ENCODE measurements at places on chromosomes 6 and 20.

DNA sequence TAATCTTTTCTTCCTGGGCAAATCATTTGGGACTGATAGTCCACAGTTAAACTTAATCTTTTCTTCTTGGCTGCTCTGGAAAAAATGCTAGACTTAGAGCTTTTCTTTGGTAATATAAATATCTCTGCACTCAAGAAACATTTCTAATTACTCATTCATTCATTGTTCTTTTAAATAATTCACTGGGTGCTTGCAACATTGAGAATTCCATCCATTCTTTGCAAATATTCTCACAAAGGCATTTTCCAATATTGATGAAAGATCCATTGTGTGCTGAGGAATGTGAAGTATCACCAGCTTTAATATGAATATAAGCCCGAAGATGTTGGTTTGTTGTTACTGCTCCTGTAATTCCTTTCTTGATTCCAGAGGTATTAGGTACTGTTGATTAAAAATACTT is 38.4 kb downstream of the AKAP7 start:
- no peak for DNase-seq

GRCh38 chr20:24584538-24585356 is 115.3 kb downstream of the SYNDIG1 start:
- DNase-seq: no peak

GRCh38 chr6:130520801-130521200 is 155.0 kb downstream of the TMEM200A start:
- DNase-seq: no peak

DNA sequence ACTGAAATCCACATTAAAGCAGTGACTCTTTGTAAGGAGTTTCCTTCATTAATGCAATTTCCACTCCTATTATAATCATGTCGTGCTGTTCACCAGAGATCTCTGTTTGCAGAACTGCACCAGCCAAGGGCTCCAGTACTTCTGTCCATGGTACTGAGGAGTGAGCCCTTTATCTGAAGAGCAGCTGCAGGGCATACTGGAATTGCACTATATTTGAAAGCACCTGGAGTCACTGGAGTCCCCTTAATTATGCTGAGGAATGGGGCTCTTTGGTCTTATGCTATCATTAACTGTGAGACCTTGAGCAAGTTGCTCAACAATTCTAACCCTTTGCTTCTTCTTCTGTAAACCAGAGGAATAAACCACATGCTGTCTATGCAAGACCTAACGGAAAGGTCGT is 61.7 kb upstream of the NUP153 start:
- DNase-seq: no peak

- DNase-seq: no peak
Measured at GRCh38 chr6:44004625-44005506, 122.4 kb downstream of the MRPL14 start.

DNA sequence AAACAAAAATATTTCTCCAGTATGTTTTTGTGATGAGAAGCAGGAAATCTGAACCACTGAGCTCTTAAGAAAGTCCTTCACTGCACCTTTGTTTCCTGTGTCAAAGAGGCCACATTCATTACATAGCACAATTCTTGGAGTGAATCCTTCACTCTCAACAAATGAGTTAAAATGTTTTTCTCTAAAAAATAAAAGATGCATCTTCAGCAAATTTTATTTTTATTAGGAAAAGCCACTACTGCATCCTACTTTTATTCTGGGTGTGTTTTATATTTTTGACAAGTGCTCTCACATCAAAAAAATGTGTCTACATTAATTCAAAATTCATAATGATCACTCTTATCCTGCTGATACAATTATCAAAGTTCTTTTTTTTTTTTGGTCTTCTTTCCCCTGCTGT is 76.3 kb downstream of the PLCB4 start:
- DNase-seq: no peak

DNA sequence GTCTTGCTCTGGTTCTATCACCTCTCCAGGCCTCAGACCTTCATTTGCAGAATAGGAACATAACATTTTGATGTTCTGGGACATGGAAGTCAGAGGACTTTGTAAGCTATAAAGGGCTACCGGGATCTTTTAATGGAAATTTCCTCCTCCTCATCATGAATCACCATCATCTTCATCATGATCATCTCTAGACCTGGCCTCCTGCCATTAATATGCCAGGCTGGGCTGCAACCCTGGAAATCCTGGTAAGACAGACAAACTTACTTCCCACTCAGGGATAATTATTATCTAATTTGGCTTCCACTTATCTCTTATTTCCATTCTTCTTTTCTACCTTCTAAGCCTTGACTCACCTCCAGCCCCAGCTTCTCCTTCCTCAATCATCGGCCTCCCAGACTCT is 41.0 kb upstream of the MRPS18A start:
- no peak for DNase-seq

GRCh38 chr6:140812636-140813035 is 1320.1 kb upstream of the GJE1 start:
- no peak for DNase-seq

GRCh38 chr6:20370393-20370792 is 31.3 kb upstream of the E2F3 start:
- no peak for DNase-seq

GRCh38 chr6:157513004-157513603 is 132.1 kb downstream of the ZDHHC14 start:
- no peak for DNase-seq

DNA sequence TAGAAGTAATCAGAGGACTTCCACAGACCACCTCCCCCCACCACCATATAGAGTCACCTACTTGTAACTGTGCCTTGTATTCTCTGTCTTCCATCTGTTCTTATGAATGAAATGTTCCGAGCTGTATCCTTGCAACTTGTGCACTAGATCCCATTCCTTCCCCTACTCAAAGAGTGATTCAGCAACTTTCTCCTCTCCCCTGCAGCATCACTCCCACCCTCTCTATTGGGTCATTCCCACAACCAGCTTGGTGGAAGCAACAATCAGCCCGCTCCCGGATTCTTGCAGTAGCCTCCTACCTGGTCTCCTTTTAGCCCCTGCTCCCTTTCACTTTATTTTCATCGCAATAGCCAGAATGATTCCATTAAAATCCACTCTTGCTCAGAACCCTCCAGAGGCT is 34.9 kb upstream of the REV3L start:
- DNase-seq: no peak

GRCh38 chr6:117601811-117602150 is 530 bp downstream of the GOPC start:
- no peak for DNase-seq

- no peak for DNase-seq
Measured at GRCh38 chr6:157710604-157711003, 112.4 kb upstream of the SNX9 start.

DNA sequence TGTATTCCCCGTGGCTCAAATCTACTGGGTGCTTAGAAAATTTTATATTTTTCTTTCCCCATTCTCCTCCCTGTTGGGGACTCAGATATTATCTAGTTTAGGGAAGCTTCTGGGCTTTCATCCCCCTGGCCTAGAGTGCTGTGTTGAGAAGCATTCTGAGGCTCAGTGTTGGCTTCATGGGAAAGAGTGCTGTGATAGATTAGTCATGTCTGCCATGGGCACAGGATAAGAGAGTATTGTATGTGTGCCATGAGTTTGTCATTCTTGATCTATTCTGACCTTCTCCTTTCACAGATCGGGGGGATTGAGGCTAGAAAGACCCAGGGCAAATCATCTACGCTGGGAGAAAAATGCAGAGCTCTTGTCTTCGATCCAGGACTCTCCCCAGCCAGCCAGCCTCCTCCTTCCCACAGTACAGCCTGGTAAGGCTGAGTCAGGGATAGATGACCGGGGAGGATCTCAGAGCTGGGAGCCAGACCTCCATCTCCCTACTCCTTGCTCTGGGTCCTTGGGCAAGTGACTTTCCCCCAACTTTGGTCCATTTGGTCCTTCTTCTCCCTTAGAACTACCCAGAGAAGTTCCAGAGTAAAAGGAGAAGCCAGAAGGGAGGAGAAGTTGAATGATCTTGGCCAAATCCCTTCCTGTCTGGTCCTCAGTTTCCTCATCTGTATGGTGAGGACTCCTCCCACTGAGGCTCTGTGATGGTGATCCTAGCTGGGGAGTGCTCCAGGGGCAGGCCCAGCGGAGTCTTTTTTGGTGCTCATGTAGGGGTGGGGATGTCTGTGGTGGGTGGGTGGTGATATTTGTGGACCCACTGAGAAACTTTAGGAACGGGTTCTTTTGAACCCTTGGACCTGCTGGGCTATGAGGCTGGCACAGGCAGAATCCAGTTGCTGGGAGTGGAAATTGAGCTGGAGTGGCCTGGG is 5.0 kb downstream of the SRC start:
- DNase-seq: no peak

DNA sequence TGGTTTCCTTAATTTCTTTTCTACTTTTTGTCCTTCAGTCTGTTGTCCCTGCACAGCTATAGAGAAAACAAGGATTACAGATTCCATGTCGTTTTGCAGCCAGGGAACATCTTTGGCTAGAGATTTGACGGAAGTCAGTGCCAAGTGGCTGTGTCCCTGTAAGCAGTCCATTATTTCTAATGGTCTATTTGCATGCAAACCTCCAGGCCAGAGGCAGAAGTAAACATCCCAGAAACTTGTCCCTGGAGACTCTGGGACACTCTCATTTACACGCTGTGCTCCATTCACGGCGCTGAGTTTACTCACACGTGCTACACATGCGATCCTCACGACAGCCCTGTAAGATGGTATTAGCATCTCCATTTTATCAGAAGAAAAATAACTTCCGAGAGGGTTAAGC is 355.5 kb downstream of the PRKN start:
- no peak for DNase-seq

GRCh38 chr20:24630486-24631172 is 161.2 kb downstream of the SYNDIG1 start:
- DNase-seq: no peak

DNA sequence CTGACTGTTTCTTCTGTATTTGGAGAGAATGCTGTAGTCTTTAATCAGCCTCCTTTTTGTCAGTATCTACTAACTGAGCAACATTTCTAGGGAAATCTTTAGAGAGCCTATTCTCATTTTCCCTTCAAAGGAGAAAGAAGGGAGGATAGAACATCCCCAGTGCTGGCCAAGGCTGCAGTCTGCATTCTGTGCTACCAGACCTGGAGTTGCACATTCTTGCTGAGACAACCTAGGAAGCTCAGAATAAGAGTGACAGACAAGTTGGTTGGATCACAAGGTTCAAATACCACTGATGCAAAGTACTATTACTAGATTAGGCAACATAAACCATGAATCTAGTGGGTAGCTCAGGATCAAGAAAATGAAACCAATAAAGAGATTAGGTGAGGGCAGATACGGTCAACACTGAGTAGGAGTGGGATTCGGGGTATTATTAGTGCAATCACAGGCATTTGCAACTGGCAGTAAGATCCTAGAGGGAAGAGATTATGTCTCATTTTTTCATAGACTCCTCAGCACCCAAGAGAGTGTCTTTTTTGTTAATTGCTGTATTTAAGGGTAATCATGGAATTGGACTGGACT is 213.5 kb upstream of the FAM83B start:
- DNase-seq: no peak

GRCh38 chr20:51702556-51702955 is 65.6 kb downstream of the ATP9A start:
- DNase-seq: no peak

DNA sequence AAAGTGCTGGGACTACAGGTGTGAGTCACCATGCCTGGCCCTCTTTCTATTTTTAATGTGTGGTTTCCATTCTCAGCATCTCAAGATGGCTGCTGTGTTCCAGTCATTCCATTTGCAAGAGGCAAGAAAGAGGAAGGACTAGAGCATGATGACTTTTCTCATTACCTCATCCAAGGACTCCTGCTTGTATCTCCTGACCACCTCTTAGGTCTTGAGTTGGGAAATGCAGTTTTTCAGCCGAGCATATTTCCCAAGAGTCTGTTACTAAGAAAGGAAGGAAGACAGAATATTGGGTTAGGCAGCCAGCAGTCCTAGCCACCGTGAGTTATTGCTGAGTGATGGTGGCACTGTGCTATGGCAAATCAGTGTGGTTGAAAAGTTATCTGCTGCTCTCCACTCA is 108.4 kb upstream of the INSM1 start:
- no peak for DNase-seq

GRCh38 chr6:10713962-10714361 is 8.9 kb upstream of the TMEM14C start:
- no peak for DNase-seq

DNA sequence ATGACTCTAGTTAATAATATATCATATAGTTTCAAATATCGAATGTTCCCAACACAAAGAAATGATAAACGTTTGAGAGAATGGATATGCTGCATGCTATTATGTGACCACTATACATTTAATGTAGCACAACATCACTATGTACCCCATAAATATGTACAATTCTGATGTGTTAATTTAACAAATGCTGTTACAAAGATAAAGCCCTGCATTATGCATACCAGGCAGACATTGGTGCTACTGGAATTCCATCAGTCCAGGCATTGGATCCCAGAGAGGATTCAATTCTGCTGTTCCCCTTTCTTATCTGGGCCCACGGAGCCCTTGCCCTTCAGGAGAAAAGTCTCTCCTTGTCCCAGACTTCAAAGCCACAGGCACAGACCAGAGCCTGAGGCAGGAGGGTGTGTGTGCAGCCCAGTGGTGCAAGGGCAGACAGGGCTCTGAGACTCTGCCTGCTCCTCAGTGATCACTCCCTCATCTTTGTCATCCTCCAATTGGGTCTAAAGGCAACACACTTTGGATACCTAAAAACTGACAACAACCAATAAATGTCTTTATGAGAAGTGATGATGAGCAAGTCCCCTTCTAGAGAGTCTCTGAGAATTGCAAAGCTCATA is 45.2 kb downstream of the PSMG4 start:
- DNase-seq: no peak

DNA sequence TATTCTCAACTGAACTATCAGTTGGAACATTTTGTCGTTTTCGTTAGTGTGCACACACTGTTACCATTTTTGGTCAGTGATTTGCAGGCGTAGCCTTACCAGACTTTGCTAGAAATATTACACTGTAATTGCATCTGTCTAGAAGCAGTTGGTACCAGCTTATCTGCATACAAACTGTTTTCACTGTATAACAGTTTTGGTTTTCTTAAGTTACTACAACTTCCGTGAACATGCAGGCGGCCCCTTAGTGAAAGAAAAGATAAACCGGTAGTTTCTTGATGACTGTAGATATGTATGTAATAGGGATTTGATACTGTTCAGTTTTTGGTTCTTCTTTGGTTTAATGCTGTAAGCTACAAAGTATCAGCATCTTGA is 1.3 kb downstream of the DSTN start:
- no peak for DNase-seq

GRCh38 chr6:143332153-143332845 is 118.2 kb downstream of the ADAT2 start:
- DNase-seq: no peak

GRCh38 chr6:151275121-151275520 is 35.4 kb downstream of the AKAP12 start:
- DNase-seq: no peak

GRCh38 chr6:35725721-35726438 is 11.0 kb upstream of the ARMC12 start:
- DNase-seq: no peak

DNA sequence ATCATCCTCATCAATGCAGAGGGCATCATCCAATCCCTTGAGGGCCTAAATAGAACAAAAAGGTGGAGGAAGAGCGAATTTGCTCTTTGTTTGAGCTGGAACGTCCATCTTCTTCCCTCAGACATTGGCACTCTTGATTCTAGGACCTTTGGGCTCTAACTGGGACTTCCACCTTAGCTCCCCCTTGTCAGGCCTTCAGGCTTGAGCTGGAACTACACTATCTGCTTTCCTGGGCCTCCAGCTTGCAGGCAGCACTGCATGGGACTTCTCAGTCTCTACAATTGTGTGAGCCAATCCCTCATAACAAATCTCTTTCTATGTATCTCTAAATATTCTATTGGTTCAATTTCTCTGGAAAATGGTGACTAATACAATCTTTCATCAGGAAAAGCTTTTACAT is 155.4 kb downstream of the MCHR2 start:
- no peak for DNase-seq

Measured in stimulated activated naive B cell treated with anti-CD40 and anti-IgM and Interleukin-4, amounts not matched to agents 10 μg/mL and 1 μg/mL and 100 μg/mL, for 72 hours (primary cell).